ENCODE measurements at places on chromosomes 1 and 21. TPM values are rescaled to one million over a fixed set of nuclear protein-coding genes. Genes with fewer than 3 reads are reported as not detected.

KIF14 gene
- 23.6 TPM for total RNA-seq

DNA sequence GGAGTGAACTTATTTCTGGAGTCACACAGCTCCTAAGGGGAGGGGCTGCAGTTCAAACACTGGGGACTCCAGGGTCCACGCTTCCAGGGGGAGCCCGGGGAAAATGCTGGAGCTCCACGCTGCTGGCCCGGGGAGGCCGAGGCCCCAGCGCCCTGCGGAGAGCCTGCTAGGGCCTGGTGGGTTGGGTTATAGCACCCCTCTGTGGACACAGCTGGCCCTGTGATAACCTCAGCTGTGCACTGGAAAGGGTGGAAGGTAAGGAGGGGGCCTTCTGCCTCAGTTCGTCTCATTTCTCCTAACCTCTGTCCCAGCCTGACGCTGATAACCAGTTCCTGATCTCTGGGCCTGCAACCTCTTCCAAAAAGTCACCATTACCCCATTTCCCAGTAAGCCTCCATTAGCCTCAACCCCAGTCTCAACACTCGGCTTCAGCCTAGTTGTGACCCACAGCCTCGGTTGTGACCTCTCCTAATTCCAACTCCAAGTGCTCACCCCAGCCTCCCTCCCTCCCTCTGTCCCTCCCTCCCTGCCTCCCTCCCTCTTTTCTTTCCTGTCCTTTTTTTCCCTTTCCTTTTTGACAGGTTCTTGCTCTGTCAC is 7.1 kb downstream of the NBL1 start:
- no peak overlapping the region for H3K4me3 ChIP-seq
- peak; percentile 16 for DNase-seq
- H3K27ac ChIP-seq = no peak overlapping the region
- no peaks in the 10 kb centered on the region for H3K36me3 ChIP-seq
- no peaks in the 10 kb centered on the region for H3K27me3 ChIP-seq

DNA sequence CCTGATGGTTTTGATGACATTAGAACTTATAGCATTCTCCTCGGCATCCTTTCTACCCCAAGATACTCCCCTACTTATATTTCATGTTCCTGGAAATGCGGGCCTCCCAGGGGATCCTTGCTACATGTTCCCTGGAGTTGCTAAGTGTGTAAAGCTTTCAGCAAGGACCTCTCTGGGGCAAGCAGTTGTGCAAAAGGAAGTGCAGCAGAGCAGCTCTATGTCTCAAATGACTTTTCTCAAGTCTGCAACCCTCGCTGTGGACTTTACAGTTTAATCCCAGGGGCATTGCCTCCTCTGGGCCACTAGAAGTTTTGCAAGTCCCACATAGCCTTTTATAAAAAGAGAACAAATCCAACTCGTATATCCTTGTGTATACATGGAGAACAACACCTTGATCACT is 20.8 kb upstream of the MNDA start:
- no peaks in the 10 kb centered on the region for H3K4me1 ChIP-seq
- H3K27me3 ChIP-seq = peaks cover 16% of the 10 kb centered on the region
- no peak for DNase-seq
- no peak overlapping the region for H3K27ac ChIP-seq

- no peak overlapping the region for H3K27ac ChIP-seq
- no peaks in the 10 kb centered on the region for H3K36me3 ChIP-seq
- no peak overlapping the region for H3K4me3 ChIP-seq
These were observed 126.6 kb upstream of the COA6 start for GRCh38 chr1:234246638-234247116.

- no peak for DNase-seq
- H3K36me3 ChIP-seq = no peaks in the 10 kb centered on the region
- H3K4me1 ChIP-seq = peaks cover 3% of the 10 kb centered on the region
- H3K27ac ChIP-seq = no peak overlapping the region
- no peak overlapping the region for H3K4me3 ChIP-seq
These were observed 6.9 kb downstream of the TNFRSF1B start for GRCh38 chr1:12173631-12174121.

Data from PC-3 (cell line).